ENCODE measurements at places on chromosomes 3 and 15.

GRCh38 chr15:58401991-58402649 is 29.7 kb upstream of the LIPC start:
- DNase-seq: no peak

DNA sequence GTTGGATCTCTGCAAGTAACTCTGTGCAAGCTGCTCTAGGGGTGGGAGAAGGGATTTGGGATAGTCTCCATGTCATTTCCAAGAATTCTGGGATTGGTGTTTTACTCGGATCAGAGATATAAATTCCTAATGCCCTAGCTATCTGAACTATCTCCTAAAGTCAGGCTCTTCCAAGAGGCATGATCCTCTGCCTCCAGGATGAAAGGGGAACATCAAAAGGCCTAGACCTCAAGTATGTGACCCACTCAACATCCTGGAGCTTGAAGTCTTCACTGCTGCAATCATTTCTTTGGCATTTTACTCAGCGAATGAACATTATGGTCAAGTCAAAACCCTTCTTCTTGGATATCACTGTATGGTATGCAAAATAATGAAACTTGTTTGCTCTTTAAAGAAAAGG is 104.5 kb downstream of the CEMIP start:
- no peak for DNase-seq

GRCh38 chr15:41006479-41006878 is 53.2 kb downstream of the CHAC1 start:
- no peak for DNase-seq

DNA sequence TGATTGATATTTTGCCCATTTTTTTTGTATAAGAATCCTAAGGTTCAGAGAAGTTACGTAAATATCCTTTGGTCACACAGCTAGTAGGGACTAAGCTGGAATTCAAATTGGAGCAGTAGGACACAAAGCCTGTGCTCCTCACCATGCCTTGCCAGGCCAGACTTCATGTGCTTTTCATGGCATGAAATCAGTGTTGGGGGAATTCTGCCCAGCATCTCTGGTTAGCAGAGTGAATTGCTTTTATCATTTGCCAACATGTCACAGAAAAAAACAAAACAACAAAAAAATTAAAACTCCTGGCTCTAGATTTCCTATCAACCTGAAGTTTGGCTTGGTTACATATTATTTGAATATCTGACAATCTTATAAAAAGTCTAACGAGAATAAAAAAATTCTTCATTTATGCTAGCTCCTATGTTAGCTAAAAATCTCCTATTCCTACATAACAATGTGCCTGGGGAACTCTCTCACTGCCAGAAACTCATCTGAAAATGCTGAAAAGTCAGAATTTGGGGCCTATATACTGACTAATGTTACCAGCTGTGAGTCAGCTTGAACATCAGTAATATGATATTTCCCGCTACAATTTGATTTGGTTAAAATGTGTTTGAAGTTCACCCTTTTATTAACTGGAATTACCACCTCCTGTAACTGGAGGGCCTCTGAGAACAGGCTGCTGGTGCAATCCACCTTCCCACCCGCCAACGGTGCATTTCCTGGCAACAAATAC is 141.7 kb downstream of the TIGIT start:
- DNase-seq: no peak

DNA sequence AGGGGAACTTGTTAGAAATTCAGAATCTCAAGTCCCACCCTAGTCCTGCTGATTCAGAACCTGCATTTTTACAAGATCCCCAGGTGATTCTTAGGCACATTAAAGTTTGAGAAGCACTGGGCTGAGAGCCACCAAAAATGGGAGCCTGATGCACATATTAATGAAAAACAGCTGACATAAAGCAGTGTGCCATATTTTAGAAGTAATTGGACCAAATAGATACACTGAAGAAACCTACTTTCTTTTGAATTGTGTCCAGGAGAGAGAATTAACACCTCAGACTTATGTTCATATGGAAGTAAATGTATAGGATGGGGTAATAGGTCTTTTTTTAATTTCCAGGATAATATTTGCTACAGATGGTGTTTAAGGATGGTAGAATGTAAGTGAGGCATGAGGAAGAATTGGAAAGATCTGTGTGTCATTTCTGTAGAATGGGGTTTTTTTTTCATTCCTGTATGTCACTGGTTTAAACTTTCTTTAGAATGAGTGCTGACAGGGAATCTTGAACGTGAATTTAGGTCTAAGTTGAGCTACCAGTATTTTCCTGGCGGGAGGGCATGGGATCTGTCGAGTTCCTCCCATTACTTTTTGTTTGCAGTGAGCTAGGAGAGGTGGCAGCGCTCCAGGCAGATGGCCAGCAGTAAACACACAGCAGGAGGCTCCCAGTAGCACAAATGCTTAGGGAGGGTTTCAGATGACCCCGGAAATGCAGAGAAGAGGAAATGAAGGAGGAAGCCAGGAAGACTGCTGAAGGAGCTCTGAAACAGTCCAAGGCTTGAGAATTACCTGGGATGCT is 185.6 kb downstream of the PLCL2 start:
- peak; percentile 11 for DNase-seq

- DNase-seq: no peak
Observed at GRCh38 chr15:63322541-63322940, 45.1 kb downstream of the APH1B start.

DNA sequence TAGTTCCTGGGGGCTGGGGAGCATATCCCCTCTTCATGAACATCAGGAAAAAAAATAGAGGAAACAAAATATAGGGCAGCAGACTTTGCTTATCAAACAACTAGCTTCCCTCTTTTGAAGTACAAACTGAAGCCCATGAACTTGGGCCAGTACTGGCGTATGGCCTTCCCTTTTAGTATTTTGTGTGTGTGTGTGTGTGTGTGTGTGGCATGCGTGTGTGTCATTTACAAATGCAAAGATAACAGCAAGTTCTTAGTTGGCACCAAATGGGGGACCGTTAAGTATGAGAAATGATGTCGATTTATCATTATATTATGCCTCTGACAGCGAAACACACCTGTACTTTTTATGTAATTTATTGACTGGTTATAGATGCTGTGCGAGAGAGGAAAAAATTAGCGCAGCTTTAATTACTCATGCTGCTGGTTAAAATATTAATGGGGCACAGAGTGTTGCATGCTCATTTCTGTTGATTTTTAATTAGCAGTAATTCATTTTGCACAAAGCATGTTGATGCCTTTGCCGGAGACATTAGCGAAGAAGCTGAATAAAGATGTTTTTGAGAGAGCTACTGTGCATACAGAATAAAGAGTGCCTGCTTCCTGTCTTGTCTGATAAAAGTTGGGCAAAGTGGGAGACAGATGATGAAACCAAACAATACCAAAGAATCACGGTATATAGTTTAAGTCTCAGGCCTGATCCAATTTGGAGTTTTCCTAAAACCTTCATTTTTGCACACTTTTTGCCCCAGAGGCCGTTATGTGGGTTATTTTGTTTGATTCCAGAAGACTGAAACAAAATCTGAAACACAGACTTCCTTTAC is 297.1 kb downstream of the SATB1 start:
- no peak for DNase-seq

DNA sequence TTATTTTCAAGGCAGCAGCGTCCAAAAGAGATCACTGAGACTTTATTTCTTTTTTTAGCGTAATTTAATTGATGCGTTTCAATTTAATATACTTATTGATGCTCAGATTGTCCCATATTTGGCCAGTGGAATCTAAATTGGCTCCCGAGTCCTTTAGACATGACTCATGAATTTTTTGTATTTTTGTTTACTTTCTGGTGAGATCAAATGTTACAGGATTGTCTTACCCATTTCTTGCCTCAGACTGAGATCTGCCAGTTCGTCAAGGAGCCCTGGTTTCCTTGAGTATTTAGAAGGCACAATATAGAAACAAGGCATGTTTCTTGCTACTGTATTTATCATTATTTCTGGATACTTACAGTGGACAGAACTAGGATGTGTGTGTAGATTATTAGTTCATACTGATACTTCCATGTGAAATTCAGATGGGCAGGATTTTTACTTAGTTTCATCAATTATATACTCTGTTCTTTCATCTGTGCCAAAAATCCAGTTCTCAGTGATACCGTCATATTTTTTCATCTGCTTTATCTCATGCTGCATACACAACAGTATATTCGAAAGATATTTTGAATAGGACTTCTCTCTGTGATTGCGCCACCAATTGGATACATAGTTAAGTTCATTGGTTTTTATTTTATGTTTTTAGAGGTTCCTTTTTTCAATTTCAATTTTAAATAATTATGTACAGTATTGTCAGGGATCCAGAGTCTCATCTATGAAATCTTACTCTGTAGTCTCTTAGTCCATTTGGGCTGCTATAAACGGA is 436.9 kb upstream of the C2CD4B start:
- DNase-seq: no peak

DNA sequence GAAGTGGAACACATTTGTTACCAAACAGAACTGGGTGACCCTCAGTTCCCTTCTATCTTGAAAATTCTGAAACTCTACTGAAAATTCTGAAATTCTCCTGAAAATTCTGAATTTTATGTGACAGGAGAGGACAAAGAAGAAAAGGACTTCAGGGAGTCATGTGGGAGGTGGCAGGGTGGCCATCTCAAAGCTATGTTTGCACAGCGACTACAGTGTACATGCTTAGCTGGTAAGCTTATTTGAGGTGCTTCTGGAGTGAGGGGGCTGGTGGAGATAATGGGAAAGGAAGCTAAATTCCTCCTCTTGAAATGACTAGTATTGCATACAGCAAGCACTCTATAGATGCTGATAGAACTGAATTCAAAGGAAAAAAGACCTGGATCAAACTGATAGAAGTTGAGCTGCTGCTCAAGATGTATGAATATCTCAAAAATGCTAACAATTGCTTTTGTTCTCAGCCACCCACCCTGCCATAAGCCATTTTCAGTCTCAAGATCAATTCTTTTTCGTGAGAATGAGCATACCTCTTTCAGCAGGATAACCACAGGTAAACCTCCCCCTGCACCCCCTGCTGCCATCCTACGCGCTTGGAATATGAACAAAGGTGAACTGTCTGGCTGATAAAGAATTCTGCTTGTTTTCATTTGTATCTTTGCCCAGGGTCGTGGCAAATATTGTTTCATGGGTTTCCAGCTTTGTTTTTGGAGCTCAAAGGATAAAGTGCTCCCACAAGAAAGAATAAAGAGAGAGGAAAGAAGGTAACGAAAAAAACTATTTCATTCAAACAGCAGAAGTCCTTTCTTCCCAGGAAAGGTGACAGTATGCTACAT is 16.6 kb upstream of the ARHGEF3 start:
- no peak for DNase-seq

DNA sequence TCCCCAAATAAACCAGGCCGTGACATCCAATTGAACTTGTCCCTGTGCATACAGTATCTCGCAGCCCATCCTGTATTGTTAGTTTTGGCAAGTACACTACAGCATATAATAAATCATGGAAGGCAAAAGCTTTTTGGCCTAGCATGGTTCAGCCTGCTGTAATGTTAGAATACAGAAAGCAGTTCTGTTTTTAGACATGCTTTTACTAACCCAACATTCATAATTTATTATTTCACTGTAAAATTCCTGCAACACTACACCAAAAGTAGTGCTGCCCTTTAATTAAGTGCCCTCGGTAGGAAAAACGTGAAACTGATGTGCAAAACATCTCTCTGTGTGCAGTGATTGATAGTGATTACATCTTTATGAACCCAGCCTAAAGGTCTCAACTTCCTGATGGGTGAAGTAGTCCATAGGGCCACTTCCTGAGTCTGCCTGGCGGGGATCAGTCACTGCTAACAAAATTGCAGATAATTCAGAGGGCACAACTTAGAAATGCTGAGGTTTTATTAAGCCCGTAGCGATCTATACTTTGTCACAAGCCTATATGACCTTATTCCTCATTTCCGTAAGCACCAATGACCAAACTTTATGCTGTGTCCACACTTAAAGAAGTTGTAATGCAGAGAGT is 227.8 kb downstream of the CDIN1 start:
- no peak for DNase-seq

DNA sequence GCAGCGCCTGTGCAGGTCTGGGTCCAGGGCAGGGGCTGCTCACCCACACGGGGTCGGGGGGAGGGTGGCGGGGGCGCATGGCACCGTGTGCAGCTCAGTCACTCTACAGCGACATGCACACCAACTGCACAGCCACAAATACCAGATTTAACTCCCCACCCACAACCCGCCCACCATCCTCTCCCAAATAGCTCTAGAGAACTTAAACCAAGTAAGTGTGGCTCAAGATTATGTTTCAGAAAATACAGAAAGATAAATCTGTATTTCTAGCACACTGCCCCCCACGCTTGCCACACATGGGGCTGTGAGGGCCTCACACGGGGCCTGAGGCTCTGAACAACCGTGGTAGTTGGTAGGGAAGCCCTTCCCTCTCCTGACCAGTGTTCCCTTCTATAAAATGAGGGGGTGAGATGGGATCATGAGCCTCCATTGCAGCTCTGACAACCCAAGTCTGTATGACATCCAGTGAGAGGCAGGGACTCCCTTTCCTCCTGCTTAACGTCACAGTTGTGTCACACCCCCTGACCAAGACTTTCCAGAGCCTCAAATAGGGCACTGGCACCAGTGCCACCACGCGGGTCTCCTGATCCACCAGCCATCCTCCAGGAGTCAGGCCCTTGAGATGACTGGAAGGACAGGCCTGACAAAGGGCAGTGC is 23.1 kb downstream of the POC1A start:
- DNase-seq: no peak

All from T1000 (cell line).